ENCODE measurements at places on chromosomes 7 and 10.
A peak's percentile ranks its signal among the peaks of the same experiment; 100 is the strongest.

DNA sequence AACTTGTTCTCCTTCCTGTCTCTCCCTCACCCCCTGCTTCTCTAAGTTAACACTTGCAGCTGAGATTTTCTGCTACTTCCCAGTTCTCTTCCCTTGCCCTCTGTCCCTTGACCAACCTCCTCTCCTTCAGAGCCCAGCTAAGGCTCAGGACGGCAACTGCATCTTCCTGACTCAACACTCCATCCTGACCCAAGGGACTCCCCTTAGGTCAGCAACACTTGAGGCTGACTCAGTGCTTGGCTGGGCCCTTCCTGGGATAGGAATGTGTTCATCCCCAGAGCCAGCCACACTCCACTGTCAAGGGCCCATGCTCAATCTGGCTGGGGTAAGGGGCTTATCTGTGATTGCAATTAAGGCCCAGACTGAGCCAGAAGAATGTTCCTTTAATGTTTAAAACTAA lies 3.4 kb downstream of the CALHM2 start:
- peak; percentile 85 for DNase-seq

GRCh38 chr10:116464257-116464656 lies 36.6 kb downstream of the PNLIPRP3 start:
- no peak for DNase-seq

- DNase-seq = no peak
These were observed 41.5 kb downstream of the ANKMY2 start for GRCh38 chr7:16604054-16604453.

DNA sequence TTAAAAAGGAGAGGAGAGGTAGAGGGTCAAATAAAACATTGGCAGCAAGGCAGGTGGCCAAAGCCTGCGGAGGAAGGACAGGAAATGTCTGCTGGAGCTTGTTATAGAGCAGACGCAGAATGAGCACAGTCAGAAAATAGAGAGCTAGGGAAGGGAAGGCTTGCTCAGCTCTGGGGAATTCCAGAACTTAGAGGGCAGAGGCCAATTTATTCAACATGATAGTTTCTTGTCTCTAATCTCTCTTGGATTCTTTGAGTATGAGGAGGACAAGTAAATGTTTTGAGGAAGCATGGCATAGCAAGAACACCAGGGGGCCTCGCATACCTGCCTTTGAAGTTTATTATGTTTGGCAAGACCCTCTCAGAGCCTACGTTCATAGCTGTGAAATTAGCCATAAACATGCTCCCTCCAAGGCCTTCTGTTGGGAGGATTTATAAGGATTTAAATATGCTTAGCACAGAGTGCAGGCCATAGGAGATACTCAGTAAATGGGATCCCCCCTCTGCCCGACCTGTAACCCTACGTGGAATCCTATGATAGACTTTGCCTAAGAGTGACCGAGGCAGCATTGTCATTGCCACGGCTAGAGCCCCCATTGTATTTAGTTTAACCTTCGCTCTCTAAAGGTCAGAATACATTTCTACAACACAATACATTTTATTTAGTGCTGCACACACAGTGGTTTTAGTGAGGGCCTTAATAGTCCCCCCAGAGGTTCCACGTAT lies 293.9 kb downstream of the CCDC3 start:
- peak; percentile 96 for DNase-seq

DNA sequence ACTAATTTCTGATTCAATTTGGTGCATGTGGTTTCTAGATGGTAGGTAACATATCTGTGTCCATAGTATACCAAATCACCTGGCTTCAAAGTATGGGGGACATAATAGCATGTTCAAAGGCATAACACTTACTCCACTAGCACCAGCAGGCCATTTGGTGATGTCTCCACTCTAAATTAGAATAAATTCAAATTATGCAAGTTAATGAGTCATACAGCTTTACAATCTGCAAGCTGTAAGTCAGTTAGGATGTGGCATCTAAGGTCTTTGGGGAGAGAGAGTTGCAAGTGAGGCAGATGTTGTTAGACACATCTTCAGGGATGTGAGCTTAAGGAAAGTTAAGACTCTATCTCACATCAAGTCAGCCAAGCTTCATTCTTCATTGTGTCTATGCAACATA lies 506.4 kb upstream of the GRM3 start:
- no peak for DNase-seq

GRCh38 chr7:140451716-140452115 lies 27.6 kb downstream of the MKRN1 start:
- no peak for DNase-seq

DNA sequence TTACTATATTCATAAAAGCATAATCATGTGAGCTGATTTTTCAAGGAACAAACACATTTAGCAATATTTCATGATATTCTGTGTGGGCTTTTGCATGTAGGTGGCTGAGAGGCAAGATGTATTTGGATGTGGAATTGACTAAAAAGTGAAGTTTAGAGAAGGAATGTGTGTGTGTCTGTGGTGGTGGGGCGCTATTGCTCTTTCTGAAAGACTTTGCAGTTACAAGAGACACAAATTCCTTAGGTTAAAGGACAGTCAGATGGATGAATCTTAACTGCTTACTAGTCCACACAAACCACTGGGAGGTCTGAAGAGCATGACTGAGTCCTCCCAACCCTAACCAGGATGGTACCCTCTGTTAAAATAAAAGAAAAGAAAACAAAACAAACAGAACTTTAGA lies 200.1 kb downstream of the SDHAF3 start:
- DNase-seq = peak; percentile 7

- peak; percentile 80 for DNase-seq
These were observed 29.0 kb downstream of the GSTO2 start for GRCh38 chr10:104297697-104298660.

DNA sequence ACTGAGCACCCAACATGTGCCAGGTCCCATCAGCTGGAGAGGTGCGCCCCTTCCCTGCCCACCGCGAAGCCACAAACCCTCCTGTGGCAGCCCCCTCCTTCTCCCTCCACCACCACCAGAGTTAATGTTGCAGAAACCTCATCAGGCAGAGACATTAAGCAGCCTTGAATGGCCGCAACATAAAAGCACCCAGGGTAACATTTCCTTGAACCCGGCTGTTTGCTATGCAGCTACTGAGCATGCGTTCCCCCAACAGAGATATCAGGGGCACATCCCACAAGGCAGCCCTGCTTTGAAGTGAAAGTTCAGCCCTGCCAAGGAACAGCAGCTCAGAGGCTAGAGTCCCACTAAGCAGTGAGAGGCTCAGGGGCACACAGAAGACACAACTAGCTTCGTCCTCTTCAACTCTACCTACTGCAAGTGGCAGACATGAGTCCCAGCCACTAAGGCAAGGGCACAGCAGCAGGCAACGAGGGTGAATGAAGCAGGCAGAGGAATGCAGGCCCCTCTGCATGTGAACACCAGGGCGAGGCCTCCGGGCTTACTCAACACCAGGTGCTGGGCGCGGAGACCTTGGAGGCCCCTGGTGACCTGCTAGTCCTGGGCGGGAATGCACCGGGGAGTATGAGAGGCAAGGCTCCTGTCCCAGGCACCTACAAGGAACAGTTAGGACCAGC lies 107.4 kb downstream of the SLIT1 start:
- no peak for DNase-seq

DNA sequence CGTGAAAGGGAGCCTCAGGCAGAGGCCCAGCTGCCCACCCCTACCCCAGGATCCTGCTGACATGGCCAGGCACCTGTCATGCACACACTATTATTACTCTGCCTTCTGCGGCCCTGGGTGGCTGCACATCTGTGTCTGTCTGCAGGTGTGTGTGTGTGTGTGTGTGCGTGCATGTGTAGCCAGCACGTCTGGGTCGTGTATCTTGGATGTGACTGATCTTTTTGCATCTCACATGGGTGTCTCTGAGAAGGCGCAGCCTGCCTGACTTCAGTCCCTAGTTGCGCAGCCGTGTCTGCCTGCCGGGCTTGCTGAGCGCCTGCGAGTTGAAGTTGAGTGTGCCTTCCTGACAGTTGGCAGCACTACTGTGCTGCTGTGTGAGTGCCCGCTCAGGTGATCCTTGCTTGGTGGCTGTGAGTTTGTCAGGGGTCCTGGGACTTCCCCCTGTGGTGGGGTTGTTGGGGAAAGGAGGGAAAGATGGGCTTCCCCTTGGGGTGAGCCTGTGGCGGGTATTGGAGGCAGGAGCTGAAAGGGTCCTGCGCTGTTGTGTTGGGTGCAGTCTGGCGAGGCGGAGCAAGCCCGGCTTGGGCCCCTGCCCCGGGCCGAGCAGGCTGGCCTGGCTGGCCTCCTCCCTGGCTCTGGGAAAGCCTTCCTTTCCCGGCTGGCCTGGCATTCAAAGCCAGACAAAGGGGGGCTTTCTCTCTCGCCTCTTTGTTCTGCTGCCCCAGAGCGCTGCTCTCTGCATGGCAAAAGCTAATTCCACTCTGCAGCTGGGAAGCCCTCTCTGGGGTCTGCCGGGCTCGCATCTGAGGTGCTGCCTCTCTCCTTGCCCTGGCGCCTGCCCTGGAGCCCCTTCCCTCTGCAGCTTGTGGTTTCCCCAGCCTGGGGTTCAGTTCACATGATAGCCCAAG lies 4.9 kb downstream of the TRIM8 start:
- DNase-seq = no peak

GRCh38 chr10:100895346-100895745 lies 17.4 kb upstream of the SLF2 start:
- no peak for DNase-seq

DNA sequence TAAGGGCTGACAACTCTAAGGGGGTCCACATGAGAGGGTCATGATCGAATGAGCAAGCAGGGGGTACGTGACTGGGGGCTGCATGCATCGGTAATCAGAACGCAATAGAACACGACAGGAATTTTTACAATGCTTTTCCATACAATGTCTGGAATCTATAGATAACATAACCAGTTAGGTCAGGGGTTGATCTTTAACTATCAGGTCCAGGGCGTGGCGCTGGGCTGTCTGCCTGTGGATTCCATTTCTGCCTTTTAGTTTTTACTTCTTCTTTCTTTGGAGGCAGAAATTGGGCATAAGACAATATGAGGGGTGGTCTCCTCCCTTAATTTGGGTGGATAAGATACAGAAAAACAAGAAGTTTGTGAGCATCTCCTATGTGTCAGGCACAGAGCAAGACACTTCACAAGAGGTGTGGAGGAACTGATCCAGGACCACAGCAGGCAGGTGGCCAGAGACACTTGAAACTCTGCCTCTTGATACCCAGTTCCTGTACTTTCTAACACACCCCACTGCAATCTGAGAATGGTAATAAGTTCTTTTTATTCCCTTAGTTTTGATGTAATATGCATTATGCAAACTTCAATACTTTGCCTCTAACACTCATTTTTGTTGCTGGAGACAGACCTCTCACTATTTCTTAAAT lies 18.0 kb upstream of the MRLN start:
- no peak for DNase-seq

DNA sequence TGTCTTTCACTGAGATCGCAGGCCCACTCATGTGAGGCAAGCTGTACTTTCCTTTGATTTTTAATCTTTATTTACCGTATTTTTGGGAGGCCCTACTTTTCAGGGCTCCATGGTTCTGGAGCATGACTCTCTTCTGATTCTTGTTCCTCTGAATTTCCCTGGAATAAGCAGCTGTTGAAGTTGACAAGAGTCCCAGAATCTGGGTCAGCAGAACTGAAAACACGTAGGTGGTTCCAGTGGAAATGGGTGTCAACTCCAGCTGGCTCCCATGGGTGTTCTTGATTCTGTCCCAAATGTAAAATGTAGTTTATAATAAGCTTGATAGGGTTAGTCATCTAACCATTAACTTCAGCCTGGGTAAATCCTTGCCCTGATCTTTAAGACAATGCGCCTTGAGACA lies 409.4 kb downstream of the GATA3 start:
- DNase-seq = no peak

DNA sequence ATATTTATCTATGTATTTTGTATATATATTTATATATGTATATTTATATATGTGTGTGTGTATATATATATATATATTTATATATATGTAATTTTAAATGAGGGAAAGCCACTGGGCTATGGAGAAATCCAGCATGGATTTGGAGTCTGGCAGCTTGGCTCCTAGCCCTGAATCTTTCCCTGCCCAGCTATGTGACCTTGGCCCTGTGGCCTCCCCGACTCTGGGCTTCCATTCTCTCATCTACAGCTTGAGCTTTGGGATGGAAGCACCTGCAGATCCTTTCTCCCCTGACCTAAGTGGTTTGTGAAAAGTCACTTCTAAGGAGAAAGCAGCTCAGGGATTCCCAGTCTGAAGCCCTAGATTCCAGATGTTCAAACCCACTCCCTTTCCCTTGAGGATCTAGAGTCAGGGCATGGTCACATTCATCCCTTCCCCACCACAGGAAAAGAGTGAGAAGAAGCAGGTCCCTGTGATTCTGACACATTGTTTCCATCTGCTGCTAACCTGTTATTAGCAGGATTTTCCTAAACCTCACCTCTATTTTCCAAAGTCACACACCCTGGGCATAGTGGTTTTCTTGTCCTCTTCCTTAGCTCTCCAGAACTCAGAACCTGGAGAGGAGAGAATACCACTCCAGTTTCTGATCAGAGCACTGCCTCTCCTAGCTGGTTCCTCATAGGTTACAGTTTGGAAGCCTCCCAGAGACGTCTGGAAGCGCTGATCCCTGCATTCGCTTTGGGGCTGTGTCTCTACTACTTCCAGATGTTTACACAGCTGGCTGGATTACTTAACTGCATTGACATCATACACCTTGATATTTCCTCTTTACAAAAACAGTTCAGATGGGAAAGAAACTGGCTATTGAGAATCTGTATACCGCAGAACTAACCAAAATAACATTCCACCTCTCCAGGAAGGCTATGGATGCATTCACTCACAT lies 327.5 kb upstream of the ZMIZ1 start:
- DNase-seq = peak; percentile 20

- no peak for DNase-seq
These were observed 6.7 kb upstream of the MAFK start for GRCh38 chr7:1523844-1524243.

DNA sequence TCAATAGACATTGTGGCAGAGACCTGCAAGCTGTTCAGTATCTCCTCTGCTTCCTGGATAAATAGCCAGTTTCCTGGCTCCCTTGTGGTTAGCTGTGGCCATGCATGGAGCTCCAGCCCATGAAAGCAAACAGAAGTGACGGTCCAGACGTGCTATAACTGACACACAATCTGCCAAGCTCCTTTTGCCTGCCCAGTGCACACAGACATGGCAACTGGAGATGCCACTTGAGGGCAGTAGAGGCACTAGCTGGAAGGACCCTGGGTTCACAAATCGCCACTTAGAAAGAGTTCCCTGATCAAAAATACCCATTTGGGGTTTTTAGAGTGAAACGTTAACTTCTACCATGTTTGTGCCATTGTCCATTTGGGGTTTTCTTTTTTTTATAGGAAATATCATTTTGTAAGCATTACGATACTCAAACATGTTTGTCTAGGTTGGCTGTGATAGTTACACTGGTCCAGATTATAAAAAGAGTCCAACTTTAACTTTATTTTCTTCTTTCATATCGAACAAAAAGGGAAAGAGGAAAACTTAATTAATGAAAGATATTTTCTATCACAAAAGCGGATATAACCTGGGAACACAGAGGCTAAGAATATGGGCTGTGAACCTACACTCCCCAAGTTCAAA lies 31.3 kb downstream of the KIN start:
- peak; percentile 35 for DNase-seq

DNA sequence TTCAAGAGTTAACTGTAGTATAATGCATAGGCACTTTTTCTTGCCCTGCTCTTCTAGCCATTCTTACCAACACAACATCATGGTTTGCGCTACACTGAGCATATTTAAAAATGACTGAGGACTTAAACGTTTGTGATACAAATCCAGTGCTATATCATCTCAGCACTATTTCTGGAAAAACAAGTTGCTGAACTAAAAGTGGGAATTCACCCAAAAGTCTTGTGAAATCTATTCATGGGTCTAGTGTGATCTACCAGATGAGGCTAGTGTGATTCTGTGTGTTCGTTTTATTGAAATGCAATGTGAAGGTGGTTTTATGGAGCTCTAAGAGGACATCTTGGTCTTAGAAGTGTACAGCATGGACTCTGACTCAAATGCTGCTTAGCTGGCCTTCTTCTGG lies 584.6 kb upstream of the POM121L12 start:
- no peak for DNase-seq

Measured in iris pigment epithelial cell (primary cell).